ENCODE measurements at places on chromosomes 3 and 15.
A peak's percentile ranks its signal among the peaks of the same experiment; 100 is the strongest.

GRCh38 chr3:112134335-112135124, 1.5 kb upstream of the GCSAM start:
- DNase-seq, result no peak

GRCh38 chr3:185936814-185937688, 763 bp downstream of the TRA2B start:
- peak; percentile 72 for DNase-seq

- DNase-seq, result no peak
Observed at GRCh38 chr3:48682786-48683185, 2.9 kb downstream of the NCKIPSD start.

DNA sequence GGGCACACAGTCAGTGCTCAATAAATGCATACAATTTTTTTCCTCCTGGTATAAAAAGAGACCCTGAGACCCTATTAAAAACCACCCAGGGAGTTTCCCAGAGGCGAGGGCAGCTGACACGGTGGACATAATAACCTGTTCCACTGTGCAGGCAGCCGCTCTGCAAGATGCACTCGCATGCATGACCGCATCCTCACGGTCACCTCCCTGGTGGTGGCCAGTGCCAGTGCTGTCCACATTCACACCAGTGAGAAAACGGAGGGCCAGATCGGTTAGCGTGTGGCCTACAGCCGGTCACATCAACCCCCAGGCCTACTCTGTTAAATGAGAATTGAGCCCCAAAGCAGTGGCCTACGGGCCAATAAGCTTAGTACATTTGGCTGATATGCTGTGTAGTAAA, 24.8 kb downstream of the SH3BP5 start:
- no peak for DNase-seq

- no peak for DNase-seq
Observed at GRCh38 chr15:56894601-56895000, 23.8 kb upstream of the TCF12 start.

GRCh38 chr3:16319307-16319706, 54.3 kb downstream of the OXNAD1 start:
- DNase-seq, result peak; percentile 65

DNA sequence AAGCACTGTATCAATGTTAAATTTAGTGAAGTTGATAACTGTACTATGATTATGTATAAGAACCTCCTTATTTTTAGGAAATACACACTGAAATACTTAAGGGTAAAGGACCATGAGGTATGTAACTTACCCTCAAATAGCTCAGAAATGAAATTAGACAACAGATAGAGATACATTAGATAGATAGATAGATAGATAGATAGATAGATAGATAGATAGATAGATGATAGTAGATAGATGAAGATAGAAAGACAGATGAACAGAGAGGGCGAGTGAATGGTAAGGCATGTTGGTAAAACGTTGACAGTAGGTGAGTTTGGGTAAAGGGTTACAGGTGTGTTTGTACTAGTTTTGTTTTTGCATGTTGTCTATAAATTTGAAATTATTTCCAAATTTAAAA, 38.0 kb upstream of the ACAN start:
- DNase-seq, result no peak

- DNase-seq, result no peak
Observed at GRCh38 chr3:171649267-171649666, 161.0 kb downstream of the PLD1 start.

DNA sequence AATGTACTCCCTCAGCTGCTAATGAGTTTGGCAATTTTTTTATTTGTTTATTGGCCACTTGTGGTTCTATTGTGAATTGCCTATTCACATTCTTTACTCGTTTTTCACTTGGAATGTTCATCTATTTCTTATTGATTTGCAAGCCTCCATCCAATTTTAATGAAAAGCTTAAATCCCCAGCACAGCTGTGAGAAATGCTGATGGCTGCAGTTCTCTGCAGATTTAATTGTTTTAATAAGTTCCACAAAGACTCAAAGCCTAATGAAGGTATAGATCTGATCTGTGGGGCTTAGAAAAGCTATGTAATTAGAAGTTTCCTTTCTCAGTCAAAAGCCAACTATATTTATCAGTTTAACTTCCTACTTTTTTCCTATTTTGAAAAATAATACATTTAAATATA, 41.5 kb downstream of the LYZL4 start:
- DNase-seq, result no peak

- no peak for DNase-seq
Observed at GRCh38 chr3:44076221-44076829, 165.4 kb upstream of the TOPAZ1 start.

GRCh38 chr3:147368151-147368550, 38.2 kb downstream of the ZIC4 start:
- DNase-seq, result no peak

GRCh38 chr15:59237119-59237855, 30.6 kb downstream of the LDHAL6B start:
- DNase-seq, result no peak

GRCh38 chr15:22265970-22266369, 185.6 kb downstream of the OR4M2 start:
- no peak for DNase-seq

GRCh38 chr15:89822026-89822425, 7.4 kb upstream of the ANPEP start:
- DNase-seq, result no peak

- no peak for DNase-seq
Observed at GRCh38 chr3:38015485-38015884, 14.0 kb downstream of the PLCD1 start.

- DNase-seq, result no peak
Observed at GRCh38 chr3:38630606-38631005, 18.9 kb downstream of the SCN5A start.

All from activated CD4-positive, CD25-positive, alpha-beta regulatory T cell (primary cell).